Left lobe of liver (tissue), 2 donors: ENCODE measurements at places on chromosomes 12 and 14.

- no peak for DNase-seq
These were observed 784.6 kb downstream of the TMTC2 start for GRCh38 chr12:83471341-83471740.

- peak; percentile 54 for DNase-seq
These were observed 192.3 kb downstream of the ANO6 start for GRCh38 chr12:45407981-45408728.

GRCh38 chr12:94783862-94784261, 133.5 kb upstream of the TMCC3 start:
- DNase-seq = no peak

DNA sequence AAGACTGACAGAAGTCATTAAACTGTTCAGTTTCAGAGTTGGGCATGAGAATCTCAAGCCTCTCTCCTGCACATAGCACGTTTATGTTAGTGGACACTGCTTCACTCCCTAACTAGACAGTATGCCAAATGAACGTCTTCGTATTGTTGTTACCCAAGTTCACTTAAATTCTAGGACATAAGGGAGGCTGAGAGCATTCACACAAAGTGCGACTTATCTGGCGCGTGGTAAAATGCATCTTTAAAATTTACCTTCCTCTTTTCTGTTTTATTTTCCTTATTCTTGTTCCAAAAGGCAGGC, 166.3 kb downstream of the AKAP6 start:
- DNase-seq = no peak

- DNase-seq = no peak
These were observed 35.9 kb downstream of the SLC4A8 start for GRCh38 chr12:51460519-51460918.

GRCh38 chr12:121822393-121823100, 18.7 kb downstream of the SETD1B start:
- no peak for DNase-seq

- DNase-seq = peak; percentile 65
These were observed 29.7 kb downstream of the KDM2B start for GRCh38 chr12:121550974-121551634.

GRCh38 chr12:124432376-124432775, 135.0 kb downstream of the NCOR2 start:
- no peak for DNase-seq

GRCh38 chr12:96208801-96209549, 14.8 kb downstream of the ELK3 start:
- no peak for DNase-seq

- DNase-seq = no peak
These were observed 798 bp downstream of the CCDC198 start for GRCh38 chr14:57492859-57493258.

- DNase-seq = no peak
These were observed 102.3 kb upstream of the CPSF6 start for GRCh38 chr12:69136931-69137613.

DNA sequence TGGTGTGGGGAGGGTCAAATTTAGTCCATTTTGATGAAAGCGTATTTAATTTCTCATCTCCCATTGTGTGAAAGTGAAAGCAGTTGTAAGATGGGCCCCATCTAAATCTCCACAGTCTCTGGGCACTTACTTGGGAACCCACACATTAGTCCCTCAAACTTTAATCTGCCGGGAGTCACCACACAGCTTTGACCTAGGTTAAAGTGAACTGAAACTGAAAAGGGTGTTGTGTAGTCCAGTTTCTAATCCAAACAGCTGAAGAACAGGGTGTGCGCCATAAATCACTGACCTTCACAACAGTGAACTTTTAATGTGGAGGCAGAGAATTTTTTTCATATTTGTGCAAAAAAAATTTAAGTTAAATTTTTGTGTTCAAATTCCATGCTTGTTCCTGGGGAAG, 48.4 kb upstream of the PTPRO start:
- DNase-seq = no peak
